ENCODE measurements at places on chromosomes 7 and 10. TPM values are rescaled to one million over a fixed set of nuclear protein-coding genes. Genes with fewer than 3 reads are reported as not detected.

Gene COPG2
- total RNA-seq = 16.9 TPM

Gene C10orf53
- total RNA-seq = not detected

Gene ACBD7
- total RNA-seq = not detected

Gene LRRC18
- total RNA-seq = not detected

- no peak overlapping the region for H3K27ac ChIP-seq
- DNase-seq = no peak
- no peaks in the 10 kb centered on the region for H3K4me1 ChIP-seq
- H3K36me3 ChIP-seq = peaks cover 1% of the 10 kb centered on the region
Observed at GRCh38 chr10:129502448-129502847, 35.4 kb downstream of the MGMT start.

DNA sequence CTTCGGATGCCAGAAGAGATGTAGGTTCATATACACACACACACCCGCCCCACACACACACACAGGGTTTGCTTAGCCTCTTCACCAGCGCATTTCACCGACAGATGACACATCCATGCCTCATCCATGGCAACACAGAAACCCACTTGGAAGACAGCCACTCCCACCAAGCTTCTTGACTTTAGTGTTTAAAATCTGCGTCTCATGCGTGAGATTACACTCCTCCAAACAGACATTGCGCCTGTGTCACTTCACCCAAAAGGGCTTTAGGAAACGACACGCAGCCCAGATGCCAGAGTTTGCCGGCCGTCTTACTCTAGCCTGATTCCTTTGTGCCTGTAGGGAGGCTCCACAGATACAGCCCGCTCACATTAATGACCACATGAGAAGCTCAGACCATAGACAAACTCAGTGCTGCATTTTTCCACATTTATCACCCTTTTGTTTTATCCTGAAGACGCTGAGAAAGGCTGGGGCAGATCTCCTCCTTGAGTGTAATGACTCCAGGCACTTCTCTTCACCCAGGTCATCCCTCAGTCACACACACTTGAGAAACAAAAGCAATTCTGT, 73.8 kb downstream of the DIP2C start:
- H3K27ac ChIP-seq = no peak overlapping the region
- H3K27me3 ChIP-seq = no peaks in the 10 kb centered on the region
- H3K4me1 ChIP-seq = peaks cover 84% of the 10 kb centered on the region
- H3K4me3 ChIP-seq = no peak overlapping the region
- no peak for DNase-seq

- H3K27me3 ChIP-seq = peaks cover 76% of the 10 kb centered on the region
- no peaks in the 10 kb centered on the region for H3K36me3 ChIP-seq
- no peak for DNase-seq
- no peaks in the 10 kb centered on the region for H3K4me1 ChIP-seq
- no peak overlapping the region for H3K4me3 ChIP-seq
Observed at GRCh38 chr10:131184503-131184902, 127.0 kb downstream of the TCERG1L start.

- no peak for DNase-seq
- H3K4me1 ChIP-seq = no peaks in the 10 kb centered on the region
- H3K4me3 ChIP-seq = no peak overlapping the region
- no peak overlapping the region for H3K27ac ChIP-seq
Observed at GRCh38 chr10:24998044-24998443, 17.9 kb downstream of the ENKUR start.

DNA sequence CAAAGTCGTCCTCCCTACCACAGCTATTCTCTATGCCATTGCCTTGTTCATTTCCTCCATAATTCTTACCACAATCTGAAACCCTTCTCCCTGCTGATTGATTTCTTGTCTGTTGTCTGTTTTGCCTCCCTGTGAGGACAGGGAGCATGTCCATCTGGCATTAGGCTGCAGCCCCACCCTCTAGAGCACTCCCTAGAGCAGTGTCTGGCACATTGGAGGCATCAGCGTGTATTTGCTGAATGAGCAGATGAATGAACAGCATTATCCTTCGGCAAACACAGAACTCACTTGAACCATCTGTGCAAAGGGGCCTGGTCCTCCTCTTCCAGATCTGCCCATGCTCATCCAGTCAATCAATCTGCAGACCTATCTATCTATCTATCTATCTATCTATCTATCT, 5.1 kb upstream of the DMBT1 start:
- no peaks in the 10 kb centered on the region for H3K36me3 ChIP-seq
- DNase-seq = no peak
- H3K27ac ChIP-seq = no peak overlapping the region
- peaks cover 29% of the 10 kb centered on the region for H3K27me3 ChIP-seq

DNA sequence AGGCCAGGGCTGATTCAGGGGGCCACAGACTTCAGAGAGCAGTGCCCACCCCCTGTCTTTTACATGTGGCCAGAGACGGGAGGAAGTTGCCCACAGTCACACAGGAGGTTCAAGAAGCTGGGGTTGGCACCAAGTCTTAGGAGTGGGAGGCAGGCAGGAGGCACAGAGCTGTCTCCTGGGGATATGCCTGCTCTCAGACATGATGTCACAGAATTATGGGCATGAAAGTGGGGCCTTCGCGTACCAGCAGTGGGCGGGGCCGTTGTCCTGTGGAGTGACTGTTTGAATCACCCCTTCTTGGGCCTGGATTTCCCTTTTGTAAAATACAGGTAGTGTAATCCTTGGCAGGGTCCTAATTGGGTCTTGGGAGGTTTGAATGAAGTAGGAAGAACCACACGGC, 81.2 kb upstream of the PPIF start:
- H3K4me3 ChIP-seq = peak overlapping the region; percentile 40
- no peak for DNase-seq
- peaks cover 100% of the 10 kb centered on the region for H3K4me1 ChIP-seq

DNA sequence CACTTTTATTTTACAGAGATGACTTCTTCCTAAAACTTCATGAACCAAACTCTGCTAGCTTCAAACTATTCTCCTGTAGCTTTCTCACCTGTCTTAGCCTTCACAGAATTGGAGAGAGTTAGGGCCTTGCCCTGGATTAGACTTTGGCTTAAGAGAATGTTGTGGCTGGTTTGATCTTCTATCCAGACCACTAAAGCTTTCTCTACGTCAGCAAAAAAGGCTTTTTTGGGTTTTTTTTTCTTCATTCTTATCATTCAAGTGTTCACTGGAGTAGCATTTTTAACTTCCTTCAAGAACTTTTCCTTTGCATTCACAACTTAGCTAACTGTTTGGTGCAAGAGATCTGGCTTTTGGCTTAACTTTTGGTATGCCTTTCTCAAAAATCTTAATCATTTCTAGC, 19.3 kb upstream of the CCDC172 start:
- no peak for DNase-seq
- no peaks in the 10 kb centered on the region for H3K36me3 ChIP-seq
- no peak overlapping the region for H3K4me3 ChIP-seq
- no peaks in the 10 kb centered on the region for H3K27me3 ChIP-seq

DNA sequence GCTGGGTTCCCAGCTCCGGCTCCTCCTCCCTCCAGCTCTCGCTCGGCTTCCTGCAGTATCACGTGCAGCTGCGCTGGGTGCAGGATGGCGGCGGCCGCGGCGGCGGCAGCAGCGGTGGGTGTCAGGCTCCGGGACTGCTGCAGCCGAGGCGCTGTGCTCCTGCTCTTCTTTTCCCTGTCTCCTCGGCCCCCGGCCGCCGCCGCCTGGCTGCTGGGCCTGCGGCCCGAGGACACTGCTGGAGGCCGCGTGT, at the start of gene CNNM1:
TSS of gene CNNM1 (plus strand) at position 53 of the 250 bp plus-strand sequence. CDS start at position 85, 32 bp downstream.
- no peak within 1 kb of the TSS for H3K27ac ChIP-seq
- H3K36me3 ChIP-seq = no peaks in the 10 kb centered on the region
- peaks cover 19% of the 10 kb centered on the region for H3K4me1 ChIP-seq
- H3K27me3 ChIP-seq = peaks cover 86% of the 10 kb centered on the region

DNA sequence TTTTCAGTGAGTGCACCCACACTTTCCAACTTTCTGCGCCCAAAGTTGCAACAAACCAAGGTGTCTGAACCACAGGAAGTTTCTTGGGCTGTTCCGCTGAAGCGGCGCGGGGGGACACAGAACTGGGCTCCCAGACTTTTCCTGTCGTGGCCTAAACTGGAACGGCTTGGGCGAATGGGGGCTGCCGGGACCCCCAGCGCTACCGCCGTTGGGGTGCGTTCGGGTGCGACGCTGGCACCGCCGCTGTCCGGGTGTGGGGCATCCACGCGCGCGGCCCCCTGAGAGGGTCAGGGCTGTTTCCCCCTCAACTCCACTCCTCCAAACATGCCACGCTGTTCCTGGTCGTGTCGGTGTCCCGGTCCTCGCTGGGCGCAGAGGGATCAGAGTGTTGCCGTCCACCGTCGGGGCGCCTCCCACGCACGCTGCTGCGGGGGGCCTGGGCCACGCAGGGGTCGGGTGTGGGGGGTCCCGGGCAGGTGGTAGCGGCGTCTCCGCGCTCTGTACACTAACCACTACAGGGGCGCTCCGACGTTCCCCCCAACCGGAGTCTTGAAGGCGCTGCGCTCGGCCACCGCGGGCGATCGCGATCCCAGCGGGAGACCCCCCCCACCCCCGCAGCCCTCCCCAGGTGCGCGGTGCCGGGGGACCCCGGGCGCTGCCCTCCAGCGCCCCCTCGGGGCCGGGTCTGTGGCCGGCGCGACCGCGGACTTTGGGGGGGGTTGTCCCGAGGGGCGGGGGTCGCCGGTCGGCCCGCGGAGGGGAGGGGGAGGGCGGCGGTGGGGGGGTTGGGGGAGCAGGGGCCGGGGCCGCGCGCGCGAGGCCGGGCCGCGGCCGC, 2.2 kb upstream of the CUX1 start:
- no peaks in the 10 kb centered on the region for H3K36me3 ChIP-seq
- peak; percentile 29 for DNase-seq
- peak overlapping the region; percentile 82 for H3K27ac ChIP-seq

GRCh38 chr7:73307436-73307835, 1.2 kb downstream of the NSUN5 start:
- peaks cover 18% of the 10 kb centered on the region for H3K4me1 ChIP-seq
- H3K36me3 ChIP-seq = peaks cover 38% of the 10 kb centered on the region
- H3K27me3 ChIP-seq = no peaks in the 10 kb centered on the region
- DNase-seq = no peak

- H3K4me3 ChIP-seq = no peak overlapping the region
- H3K27me3 ChIP-seq = no peaks in the 10 kb centered on the region
- H3K36me3 ChIP-seq = no peaks in the 10 kb centered on the region
- peak overlapping the region; percentile 81 for H3K27ac ChIP-seq
- DNase-seq = no peak
Observed at GRCh38 chr10:6052247-6053221, 9.6 kb downstream of the IL2RA start.

GRCh38 chr7:135403302-135403701, 106.6 kb downstream of the CNOT4 start:
- peaks cover 5% of the 10 kb centered on the region for H3K4me1 ChIP-seq
- no peak overlapping the region for H3K27ac ChIP-seq
- H3K27me3 ChIP-seq = no peaks in the 10 kb centered on the region
- DNase-seq = no peak

DNA sequence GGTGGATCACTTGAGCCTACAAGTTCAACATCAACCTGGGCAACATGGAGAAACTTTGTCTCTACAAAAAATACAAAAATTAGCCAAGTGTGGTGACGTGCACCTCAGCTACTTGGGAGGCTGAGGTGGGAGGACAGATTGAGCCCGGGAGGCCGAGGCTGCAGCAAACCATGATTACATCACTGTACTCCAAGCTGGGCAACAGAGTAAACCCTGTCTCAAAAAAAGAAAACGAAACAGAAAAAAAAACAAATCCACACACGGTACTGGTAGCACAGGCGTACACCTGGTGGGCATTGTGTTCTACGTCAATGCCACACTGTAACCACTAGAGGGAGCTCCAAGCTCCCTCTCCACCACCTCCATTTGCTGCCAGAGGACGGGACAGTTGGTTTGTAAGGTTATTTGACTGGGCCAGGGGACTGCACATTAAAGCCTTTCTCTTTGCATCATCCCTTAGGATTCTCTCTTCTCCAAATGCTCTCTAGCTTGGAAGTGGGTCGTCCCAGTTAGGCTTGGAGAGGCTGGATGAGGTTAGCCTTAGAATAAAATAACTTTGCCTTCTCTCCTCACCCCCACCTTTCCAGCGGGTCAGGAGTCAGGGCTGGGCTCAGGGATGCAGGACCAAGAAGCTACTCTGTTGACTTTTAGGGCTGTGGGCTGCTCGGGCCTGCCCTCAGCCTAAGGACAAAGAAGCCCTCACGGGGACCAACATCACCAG, 130.8 kb downstream of the SORBS1 start:
- peak overlapping the region; percentile 92 for H3K27ac ChIP-seq
- no peaks in the 10 kb centered on the region for H3K27me3 ChIP-seq
- DNase-seq = no peak

DNA sequence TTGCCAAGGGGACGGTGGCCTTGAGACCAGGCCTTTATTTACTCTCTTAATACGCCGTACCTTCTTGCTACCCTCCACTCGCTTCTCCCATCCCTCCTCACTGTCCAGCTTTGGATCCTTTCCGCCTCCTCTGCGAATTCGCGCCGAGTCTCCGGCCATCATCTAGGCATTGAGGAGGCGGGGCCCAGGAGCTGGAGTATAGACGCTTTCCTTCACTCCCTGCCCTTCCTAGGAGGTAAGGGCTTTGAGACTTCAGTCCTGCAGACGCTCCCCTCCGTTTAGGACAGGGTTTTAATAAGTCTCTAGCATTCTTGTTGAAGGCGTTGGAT, 538 bp downstream of the TFAM start:
- no peak for DNase-seq
- H3K27ac ChIP-seq = peak overlapping the region; percentile 91
- H3K36me3 ChIP-seq = peaks cover 38% of the 10 kb centered on the region
- no peaks in the 10 kb centered on the region for H3K27me3 ChIP-seq
- peak overlapping the region; percentile 79 for H3K4me3 ChIP-seq
